Stimulated activated CD8-positive, alpha-beta memory T cell treated with anti-CD3 and anti-CD28 coated beads, Interleukin-7, amount 100 ng/mL, for 1 hour (primary cell): ENCODE measurements at places on chromosomes 2 and 18.

- no peak for DNase-seq
Measured at GRCh38 chr2:11576398-11576797, 42.6 kb downstream of the GREB1 start.

GRCh38 chr18:22778996-22779395 is 154.1 kb upstream of the RBBP8 start:
- no peak for DNase-seq

- no peak for DNase-seq
Measured at GRCh38 chr2:238893349-238894000, 45.6 kb downstream of the TWIST2 start.

DNA sequence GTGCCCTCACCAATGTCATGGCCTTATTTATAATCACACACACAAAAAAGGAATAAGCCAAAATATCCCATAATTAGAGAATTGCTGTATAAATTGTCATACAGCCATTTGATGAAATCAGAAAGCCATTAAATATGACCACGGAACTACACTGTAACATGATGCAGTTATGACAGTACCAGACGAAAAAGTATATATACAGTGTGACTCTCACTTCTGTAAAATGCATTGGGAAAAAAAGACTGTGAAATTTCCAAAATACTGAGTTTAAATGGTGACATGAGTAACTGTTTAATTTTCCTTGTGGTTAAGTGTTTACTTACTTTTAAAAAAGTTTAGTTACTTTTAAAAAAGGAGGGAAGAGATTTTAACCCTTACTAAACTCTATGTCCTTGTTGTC is 25.4 kb downstream of the UXS1 start:
- no peak for DNase-seq

- no peak for DNase-seq
Measured at GRCh38 chr2:237118025-237118424, 32.3 kb downstream of the COPS8 start.

DNA sequence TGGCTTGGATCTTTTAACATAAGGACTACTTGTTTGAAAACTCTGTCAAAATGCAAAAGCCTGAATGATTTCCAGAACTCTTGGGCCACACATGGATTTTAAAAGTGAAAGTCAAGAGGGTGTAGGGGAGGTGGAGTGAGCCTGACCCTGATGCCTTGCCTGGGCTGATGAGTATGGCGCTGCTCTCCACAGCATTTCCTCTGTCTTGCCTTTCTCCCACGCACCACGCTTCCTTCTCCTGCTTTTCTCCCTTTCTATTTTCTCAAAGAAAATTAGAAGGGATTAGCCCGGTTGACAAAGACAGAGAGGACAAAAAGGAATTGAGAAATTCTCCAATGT is 207.0 kb upstream of the CCDC68 start:
- no peak for DNase-seq

- no peak for DNase-seq
Measured at GRCh38 chr2:1631292-1632001, 112.9 kb downstream of the PXDN start.

- DNase-seq: no peak
Measured at GRCh38 chr2:41736105-41736567, 311.7 kb upstream of the PKDCC start.

GRCh38 chr2:238811293-238811692 is 36.6 kb upstream of the TWIST2 start:
- no peak for DNase-seq

GRCh38 chr2:1910592-1911246 is 166.4 kb upstream of the PXDN start:
- DNase-seq: no peak

DNA sequence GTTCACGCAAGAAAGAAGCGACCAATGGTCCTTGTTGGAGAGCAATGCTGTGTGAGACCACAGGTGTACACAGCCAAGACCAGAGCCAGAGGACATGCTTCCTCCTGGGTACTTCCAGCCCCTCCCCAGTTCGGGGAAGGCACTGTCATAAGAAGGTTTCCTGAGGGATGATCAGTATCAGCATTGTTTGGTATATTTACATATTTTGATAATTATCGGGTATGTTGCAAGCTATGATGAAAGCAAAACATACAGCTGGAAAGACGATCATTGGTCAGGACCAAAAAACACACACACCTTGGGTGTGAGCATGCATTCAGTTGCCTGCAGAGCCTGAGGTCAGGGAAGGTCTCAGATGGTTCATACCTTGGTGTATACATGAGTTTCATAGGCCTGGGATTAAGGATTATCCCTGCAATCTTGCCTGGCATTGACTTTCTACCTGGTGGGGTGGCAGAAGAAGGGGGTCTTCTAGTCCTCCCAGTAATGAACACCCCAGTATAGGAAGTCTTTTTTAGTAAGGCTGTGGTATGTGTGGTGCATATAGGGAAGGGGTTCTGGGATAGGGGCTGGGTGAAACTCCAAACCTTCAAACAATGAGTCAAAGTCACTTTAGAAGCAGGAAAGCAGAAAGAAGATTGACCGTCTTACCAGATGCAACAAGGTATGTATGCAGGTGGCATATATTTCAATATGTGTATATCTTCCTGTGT is 2.9 kb downstream of the SERPINB2 start:
- no peak for DNase-seq

DNA sequence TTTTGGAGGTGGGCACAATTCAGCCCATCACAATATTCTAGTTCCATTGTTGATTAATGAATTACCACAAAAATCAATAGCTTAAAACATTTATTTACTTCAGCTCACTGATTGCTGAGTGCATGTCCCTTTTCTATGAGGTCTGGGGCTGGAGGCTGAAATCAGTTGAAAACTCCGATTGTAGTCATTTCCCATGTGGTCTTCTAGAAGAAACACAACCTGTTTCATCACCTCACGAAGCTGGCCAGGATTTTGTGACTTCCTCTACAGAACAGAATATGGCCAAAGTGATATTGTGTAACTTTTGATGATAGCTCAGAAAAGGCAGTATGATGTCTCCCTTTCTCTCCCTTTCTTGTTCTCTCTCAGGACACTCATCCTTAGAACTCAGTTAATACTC is 44.1 kb upstream of the CYRIA start:
- no peak for DNase-seq

- DNase-seq: no peak
Measured at GRCh38 chr2:240953426-240954410, 44.7 kb upstream of the SNED1 start.

DNA sequence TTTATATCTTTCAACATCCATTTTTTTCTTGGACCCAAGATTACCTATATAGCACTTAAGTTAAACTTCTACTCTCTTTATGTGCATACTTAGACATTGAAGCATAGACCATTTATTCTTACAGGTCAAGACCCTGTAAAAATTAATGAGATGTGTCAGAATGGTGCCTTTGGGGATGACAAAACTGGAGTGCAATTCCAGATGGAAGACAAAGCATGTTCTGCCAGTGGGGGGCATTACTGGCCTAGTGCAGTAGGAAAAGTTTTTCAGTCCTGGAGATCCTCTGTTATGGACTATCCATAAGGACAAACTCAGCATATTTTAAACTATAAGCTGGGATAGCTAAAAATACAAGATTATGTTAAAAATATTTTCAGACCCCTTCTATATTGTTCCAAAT is 57.8 kb upstream of the MMADHC start:
- DNase-seq: no peak

DNA sequence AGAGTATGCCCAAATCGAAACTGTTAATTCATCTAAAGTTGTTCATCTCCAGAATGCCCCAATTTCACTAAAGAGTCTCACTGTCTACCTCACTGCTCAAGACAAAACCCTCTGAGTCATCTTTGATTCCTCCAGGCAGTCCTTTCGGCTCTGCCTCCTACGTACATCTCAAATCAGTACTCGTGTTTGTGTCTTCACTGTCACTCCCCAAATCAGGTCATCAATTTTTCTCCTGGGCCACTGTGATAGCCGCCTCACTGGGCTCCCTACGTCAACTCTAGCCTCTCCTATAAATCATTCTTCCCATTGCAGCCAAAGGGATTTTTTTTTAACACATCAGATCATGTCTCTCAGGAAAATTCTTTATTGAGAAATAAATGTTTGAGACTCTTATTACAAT is 42.1 kb upstream of the TTC39C start:
- DNase-seq: no peak

- DNase-seq: no peak
Measured at GRCh38 chr2:163682695-163683094, 53.1 kb downstream of the FIGN start.

GRCh38 chr2:225468131-225468530 is 68.6 kb downstream of the NYAP2 start:
- DNase-seq: no peak

DNA sequence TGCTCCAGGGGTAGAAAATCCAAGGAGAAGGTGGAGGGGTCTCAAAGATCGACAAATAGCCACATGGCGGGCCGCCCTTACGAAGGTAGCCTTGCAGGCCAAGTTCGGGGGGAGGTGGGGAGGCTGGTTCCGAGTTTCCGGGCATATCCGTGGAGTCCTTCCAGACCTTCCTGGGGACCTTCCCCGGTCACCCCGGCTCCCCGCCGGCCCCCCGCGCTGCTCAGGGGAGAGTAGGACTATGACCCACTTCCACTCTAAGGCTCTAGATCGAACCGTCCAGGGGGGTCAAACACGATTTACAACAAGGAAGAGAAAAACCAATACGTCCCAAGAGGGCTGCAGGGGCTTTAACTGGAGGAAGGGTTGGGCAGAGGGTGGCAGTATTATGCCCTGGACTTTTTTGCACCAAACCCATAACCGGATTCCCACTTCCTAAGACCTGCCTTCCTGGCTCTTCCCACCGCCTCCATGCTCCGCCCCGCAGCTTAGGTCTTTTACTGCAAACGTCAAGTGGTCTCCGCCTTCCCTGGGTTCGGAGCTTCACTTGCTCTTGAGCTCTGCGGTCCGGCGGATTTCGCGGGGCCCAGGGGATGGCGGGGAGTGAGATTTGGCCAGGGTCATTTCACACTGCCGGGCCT is 779 bp upstream of the LYPD6 start:
- DNase-seq: no peak

DNA sequence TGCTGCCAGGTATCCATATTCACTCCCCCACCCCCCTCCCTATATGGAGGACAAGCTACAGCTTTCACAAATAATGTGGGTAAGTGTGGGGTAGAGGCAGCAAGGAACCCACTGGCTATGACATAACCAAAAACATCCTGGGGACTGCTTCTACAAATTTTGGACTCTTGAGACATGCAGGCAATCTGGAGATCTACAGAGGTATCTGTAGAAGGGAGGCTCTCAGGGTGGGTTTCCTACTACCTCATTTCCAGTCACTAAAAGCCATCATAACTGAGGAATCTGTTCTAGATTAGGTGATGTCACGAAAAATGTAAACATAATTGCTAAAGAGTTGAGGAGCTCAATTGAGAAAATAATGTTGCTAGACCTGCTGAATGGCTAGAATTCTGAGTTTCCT is 46.8 kb upstream of the WIPF1 start:
- DNase-seq: no peak

- no peak for DNase-seq
Measured at GRCh38 chr2:39377226-39377939, 59.7 kb downstream of the MAP4K3 start.

DNA sequence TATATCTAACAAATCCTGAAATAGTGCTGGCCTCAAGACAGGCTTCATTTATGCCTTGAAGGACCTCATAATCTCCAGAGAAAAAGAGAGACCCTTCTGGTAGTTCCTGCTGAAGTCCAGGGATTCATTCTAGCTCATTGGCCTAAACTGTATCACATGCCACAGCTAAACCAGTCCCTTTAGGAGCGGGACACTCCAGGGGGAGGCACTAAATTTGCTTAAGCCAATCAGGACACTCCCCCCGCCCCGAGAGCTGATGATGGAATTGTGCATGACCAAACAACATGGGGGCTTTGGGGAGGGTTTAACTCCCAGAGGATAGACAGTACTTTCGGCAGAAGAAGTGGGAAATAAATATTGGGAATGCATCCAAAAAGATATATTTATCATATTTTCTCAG is 36.4 kb upstream of the CXCR4 start:
- no peak for DNase-seq

DNA sequence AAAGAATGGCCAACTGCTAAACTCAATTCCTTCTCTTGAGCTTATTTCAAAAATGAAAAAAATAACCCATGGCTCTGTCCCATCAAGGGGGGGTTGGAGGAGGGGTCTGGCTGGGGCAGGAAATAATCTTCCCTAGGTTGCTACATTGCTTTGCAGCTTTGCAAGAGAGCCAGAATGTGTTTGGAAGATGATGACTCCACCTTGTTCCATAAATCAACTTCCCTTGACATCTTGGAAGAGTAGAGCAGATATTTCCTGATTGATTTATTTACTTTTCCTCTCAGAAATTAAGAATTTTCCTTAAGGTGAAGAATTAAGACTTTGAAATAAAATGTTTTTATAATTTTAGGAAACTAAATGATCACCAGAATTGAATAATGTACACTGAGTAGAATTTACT is 41.3 kb downstream of the ESCO1 start:
- DNase-seq: no peak

- DNase-seq: no peak
Measured at GRCh38 chr2:128487650-128488387, 169.2 kb upstream of the HS6ST1 start.

DNA sequence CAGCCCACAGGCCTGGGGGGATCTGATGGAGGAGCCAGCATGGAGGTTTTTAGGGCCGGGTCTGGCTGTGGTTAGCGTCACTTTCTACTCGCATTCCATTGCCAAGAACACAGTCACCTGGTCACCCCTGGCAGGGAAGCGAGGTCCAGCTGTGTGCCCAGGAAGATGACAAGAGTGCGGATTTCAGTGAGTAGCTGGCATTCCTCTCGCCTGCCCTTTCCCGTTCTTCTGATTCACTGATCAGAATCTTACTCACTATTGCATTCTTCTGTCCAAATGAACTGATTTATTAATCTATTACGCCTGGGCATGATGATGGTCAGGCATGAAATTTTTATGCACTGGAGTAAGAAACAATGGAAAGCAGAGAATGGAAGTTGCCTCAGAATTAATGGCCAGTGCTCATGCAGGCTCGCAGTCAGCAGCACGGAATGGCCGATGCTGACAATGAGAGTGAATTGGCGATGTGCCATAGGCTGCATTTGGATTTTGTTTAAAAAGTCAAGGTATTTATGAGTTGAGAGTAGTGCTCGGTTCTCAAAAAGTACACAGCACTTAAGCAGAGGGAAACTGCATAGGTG is 76.4 kb upstream of the MGAT5 start:
- no peak for DNase-seq

GRCh38 chr2:232027530-232027929 is 66.0 kb downstream of the DIS3L2 start:
- no peak for DNase-seq

DNA sequence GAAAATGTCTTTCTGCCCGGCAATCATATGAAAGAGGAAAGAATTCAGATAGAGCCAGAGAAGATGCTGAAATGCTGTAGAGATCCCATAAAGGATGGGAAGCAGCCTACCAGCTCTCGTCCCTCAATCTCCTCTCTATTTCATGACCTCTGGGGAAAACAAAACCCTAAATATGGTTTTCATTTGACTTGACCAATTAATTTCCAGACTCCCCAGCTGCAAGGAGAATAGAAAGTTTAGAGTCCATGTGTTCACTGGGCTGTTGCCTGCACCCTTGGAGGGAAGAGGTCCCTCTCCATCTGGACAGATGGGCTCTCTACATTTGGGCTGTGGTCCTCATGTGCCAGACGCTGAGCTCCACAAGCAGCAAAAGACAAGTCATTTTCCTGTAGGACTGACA is 40.6 kb downstream of the CAPN13 start:
- DNase-seq: no peak
